ENCODE measurements at places on chromosomes 7 and 10. TPM values are rescaled to one million over a fixed set of nuclear protein-coding genes. Genes with fewer than 3 reads are reported as not detected.

GRCh38 chr10:20473023-20473760 lies 423.9 kb downstream of the NEBL start:
- no peak for DNase-seq

DNA sequence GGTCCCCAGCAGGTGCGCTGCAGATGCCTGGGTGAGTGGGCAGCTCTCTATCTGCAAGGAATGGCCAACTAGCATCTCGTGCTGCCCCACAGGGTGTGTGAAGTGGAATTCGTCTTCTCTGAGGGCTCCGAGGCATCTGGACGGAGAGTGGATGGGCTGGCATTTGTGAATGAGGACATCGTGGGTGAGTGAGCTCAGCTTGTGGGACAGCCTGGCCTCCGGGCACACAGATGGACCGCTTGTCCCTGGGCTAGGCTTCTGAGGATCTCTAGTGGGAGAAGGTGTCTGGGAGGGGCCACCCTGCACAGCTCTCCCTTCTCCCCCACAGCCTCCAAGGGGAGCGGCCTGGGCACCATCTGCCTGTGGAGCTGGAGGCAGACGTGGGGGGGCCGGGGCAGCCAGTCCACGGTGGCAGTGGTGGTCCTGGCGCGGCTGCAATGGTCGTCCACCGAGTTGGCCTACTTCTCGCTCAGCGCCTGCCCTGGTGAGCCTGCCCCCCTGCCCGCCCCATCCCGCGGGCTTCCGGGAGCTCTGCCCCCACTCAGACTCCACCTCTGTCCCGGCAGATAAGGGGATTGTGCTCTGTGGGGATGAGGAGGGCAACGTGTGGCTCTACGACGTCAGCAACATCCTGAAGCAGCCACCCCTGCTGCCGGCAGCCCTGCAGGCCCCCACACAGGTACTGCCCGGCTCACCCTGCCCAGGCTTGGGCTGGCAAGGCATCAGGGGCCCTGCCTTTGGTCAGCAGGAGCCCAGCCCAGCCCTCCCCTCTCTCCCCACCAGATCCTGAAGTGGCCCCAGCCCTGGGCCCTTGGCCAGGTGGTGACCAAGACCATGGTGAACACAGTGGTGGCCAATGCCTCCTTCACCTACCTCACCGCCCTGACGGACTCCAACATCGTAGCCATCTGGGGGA lies 6.3 kb downstream of the POLR2J start:
- no peak for DNase-seq

DNA sequence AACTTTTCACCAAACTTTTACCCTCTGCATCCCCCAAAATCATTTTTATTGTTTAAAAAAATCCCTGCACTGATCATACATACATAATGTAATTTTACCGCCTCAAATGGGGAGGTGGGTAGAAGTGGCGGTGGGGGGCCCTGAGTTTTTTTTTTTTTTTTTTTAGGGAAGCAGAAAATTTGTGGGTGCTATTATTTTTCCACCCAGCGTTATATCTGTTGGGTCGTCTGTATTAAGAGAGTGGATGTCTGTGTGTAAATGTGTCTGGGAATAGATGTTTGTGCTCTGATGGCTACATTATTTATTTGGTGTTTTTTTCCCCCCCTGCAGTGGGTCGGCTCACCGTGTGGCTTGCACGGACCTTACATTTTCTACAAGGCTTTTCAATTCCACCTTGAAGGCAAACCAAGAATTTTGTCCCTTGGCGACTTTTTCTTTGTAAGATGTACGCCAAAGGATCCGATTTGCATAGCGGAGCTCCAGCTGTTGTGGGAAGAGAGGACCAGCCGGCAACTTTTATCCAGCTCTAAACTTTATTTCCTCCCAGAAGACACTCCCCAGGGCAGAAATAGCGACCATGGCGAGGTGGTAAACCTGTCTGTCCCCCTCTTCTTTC lies 438 bp downstream of the ARID5B start:
- no peak for DNase-seq

DNA sequence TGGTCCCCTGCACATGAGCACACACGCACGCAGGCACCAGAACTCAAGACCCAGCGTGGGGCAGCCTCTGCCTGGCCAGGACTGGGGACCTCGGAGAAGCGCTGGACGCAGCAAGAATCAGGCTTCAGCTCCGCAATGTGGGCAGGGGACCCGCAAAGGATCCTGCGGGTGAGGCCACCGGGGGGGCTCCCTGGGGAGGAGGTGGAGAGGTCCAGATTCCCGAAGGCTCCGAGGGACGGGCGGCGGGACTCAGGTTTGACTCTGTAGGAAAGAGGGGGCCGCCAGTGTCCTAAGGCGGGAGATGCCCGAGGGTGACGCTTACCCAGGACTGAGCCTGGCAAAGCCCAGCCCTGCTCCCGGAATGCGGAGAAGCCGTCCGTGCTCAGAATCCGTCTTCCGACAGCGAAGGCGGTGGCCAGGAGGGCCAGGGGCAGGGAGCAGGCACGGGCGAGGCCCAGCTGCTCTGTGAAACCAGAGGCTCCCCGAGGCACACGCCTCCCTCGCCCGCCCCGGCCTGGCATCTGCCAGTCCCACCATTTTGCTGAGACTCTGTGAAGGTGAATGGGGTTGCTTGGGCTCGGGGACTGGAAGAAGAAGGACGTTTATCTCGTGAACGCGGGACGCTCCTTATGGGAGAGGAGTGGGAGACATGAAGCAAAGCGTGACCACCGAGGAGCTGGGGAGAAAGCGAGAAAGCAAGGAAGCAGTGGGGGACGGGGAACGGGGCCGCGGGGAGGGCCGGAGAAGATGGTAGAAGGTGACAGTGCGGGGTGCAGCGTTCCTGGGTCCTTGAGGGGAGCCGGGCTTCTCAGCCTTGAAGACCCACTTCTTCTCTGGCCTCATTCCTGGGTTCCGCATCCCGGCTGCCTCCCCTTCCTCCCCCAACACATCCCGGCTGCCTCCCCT lies 489.2 kb downstream of the PTPRN2 start:
- DNase-seq, result no peak

- no peak for DNase-seq
Observed at GRCh38 chr10:103476046-103476768, 2.8 kb downstream of the CALHM3 start.

DNA sequence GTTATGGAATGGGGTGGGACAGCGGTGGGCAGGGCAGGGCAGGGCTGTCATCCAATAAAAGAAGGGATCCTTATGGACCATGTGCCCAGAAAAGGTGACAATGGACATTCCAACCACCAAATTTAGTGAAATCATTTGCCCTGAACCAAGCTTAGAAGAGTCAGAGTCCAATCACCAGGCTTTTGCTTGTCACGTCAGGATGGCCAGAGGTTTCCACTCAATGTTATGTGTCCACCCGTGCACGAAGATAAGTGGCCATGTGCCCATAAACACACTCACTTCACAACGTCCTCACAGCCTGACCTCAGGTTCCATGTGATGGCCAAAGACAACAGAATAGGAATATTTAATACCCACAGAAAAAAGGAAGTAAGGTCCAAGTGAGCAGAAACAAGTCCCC lies 36.6 kb upstream of the PLPP4 start:
- no peak for DNase-seq

DNA sequence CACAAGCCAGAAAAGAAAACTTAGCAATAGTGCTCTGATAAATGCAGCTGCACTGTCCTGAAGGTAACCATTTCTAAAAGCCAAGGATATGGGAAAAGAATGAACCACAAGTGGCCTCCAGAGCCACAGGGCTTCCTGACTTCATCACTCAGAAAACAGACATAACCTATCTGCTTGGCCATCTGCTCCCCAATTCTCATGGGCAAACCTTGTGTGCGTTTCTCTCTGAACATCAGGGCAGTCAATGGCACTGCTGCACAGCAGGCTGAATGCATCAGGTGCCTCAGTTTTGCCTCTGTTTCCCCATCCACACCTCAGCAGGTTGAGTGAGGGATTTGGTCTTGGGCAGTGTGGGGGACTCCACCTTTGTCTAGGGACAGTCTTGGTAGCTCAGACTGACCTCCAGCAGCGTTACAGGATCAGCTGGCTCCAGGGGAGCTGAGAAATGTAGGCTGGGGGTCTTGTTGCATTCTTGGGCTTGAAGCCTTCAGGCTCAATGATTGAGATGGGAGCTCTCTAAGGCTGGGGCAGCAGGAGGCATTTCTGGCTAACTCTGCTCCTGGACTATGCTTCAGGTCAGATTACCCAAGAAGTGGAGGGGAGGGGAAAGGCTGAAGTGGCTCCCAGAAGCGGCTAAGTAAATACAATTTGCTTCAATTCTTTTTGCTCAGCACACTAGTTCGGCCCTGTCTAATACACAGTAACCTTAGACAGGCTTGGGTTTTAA lies 23.6 kb upstream of the PDLIM1 start:
- DNase-seq, result no peak

- no peak for DNase-seq
Observed at GRCh38 chr10:122132331-122132755, 138.8 kb upstream of the BTBD16 start.

GRCh38 chr7:42035210-42035609 lies 201.8 kb downstream of the GLI3 start:
- DNase-seq, result no peak

DNA sequence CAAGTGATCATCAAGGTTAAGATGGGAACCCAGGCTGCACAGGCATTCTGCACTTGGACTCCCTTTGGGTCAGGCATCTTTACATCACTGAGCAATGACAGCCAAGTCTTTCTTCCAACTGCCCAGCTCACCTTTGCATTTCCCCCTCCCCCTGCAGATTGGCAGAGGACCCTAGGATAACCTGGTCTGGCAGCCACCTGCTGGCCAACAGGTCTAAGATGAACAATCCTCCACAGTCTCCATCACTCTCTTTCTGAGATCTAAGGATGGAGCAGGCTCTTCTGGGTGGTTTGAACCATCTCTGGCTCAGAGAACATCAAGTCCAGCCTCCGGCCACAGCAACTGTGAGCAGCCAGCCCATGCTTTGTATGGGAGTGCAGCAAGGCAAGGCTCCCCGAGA lies 75.8 kb downstream of the RAB11FIP2 start:
- DNase-seq, result no peak

DNA sequence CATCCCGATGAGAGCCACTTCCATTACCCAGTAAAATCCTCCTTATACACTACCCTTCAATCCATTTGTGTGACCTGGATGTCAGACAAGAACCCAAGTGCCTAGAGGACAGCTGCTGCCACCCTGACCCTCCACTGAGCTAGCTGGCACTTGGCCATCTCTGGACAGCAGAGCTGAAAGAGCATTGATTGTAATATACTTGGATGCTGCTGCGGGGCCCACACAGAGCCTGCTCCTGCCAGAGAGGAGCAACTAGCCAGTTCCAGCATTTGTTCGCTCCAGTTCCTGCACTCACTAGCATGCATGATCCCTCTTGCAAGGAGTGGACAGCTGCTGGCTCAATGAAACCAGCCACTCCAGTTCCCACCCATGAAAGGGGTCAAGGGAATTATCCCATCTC lies 8.4 kb upstream of the TMEM254 start:
- DNase-seq, result no peak

DNA sequence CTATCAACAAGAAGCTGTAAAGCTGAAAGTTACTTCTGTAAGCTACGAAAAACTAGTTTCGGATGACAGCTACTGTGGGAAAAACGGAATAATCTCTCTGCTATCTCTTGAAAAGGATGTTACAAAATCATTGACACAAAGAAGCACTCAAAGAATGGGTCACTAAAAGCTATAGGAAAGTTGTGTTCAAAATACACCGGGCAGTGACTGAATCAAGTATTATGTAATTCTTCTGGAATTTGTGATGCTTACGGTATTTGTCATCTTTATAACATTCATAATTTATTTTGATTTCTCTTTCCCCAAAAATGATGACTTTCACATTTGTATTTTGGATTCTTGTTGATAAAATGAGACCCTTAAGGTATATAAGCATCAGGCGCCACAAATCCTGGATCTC lies 112.1 kb upstream of the KLF6 start:
- DNase-seq, result peak; percentile 57

GRCh38 chr7:2357165-2357564 lies 2.5 kb downstream of the EIF3B start:
- peak; percentile 22 for DNase-seq

GRCh38 chr7:30424506-30424905 lies 54.1 kb downstream of the NOD1 start:
- no peak for DNase-seq

DNA sequence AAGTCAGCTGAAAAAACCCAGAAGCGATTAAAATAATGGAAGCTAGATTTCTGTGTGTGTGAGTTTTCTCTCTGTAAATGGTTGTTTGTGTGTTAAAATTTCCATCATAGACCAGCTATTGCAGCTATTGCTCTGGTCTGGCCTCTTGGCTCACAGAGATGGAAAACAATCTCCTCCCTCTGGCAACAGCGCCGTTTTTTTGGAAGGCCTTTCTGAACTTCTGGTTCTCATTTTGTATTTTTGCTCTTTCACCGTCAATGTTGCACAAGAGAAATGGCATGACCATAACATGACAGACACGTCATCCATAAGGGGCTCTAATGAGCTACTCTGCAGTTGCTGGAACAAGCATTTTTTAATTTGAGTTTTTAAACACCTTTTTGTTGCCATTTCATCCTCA lies 91.0 kb downstream of the CUBN start:
- DNase-seq, result no peak

DNA sequence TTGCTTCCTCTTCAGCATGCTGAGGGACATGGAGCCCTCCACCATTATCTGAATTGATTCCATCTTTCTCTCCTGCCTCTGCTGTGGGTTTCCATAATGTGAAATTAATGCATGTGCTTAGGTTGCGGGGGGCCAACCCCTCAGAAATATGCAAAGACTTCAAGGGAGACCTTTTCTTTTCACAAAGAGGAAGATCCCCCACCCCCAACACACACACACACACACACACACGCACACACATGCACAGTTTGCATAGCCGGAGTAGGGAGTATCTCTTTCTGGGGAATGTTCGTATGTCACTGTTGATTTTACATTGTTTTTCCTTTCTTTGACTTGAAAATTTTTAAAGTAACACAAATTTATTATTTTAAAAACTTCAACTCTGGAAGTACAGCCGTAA lies 193.5 kb downstream of the MGMT start:
- no peak for DNase-seq

DNAJB9 gene
- total RNA-seq, result 24.0 TPM

NPFFR1 gene
- not detected for total RNA-seq

ST8SIA6 gene
- total RNA-seq, result not detected

MYO1G gene
- total RNA-seq, result 0.17 TPM

SPDYE2B gene
- total RNA-seq, result not detected

SPDYE9 gene
- not detected for total RNA-seq

C10orf71 gene
- not detected for total RNA-seq

HDAC9 gene
- 6.8 TPM for total RNA-seq
